ENCODE measurements at places on chromosomes 5 and 9. TPM values are rescaled to one million over a fixed set of nuclear protein-coding genes. Genes with fewer than 3 reads are reported as not detected.

Gene PIK3R1
- total RNA-seq: 73.8 TPM

Gene BARHL1
- total RNA-seq: not detected

Gene SMAD5
- 85.1 TPM for total RNA-seq

Gene BAAT
- under 0.01 TPM for total RNA-seq

Gene ACOT12
- not detected for total RNA-seq

Gene SEMA5A
- 74.7 TPM for total RNA-seq

Gene AJM1
- 1.3 TPM for total RNA-seq

Gene BRIX1
- 88.9 TPM for total RNA-seq

Gene PCDHGA6
- 4.7 TPM for total RNA-seq

Gene PCDHGC5
- total RNA-seq: 2.6 TPM

Gene TSSK1B
- 0.64 TPM for total RNA-seq

Gene FAM151B
- 8.6 TPM for total RNA-seq

Gene PKD2L2
- not detected for total RNA-seq

Gene MYOT
- not detected for total RNA-seq

Gene PHF24
- not detected for total RNA-seq

- no peak for DNase-seq
Observed at GRCh38 chr9:111136180-111136579, 97.9 kb upstream of the LPAR1 start.

DNA sequence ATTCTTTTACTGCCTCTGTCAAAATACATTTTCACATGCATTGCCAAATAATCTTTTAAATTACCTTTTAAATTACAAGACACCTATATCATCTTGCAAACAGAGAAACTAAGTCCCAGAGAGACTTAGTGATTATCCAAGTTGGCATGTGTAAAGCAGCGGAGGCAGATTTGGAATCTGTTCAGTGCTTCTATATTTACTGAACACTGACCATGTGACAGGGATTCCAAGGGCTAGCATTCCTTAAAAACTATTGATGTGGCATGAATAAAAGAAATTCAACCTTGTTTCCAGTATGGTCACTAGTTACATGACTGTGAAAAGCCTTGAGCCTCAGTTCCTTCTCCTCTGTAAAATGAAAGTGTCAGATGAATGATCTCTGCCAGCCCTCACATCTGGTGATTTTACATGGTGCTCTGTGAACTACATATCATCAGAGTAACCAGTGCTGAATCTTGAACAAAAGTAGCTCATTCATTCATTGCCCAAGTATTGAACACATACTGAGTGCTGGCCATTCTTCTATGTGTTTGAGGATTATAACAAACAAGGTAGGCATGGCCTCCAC is 71.9 kb upstream of the PPP1R2B start:
- no peak for DNase-seq

DNA sequence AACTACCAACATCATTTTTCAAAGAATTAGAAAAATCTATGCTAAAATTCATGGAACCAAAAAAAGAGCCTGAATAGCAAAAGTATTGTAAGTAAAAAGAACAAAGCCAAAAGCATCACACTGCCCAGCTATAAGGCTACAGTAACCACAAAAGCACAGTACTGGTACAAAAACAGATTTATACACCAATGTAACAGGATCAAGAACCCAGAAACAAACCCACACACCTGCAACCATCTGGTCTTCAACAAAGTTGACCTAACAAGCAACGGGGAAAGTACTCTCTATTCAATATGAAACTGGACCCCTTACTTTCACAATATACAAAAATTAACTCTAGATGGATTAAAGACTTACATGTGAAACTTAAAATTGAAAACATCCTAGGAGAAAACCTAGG is 94.2 kb upstream of the TARS1 start:
- DNase-seq: no peak

DNA sequence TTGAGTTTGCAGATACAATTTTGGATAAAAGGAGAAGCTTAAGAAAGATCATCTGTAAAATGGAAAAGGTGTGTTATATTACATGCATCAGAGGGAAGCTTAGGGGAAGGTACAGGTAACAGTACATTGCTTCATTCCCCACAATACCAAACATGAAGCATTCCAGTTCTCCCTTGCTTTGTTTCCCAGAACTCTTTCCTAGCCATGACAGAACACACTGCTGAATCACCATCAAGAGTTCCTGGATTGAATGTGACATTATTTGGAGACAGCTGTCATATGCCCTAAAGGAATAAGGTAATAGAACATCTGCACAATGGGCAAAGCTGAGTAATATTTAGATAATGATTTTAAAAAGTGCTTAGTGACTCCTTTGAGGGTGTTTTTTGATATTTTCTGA is 303.5 kb upstream of the ST8SIA4 start:
- DNase-seq: no peak

- DNase-seq: no peak
Observed at GRCh38 chr5:127839072-127839471, 135.9 kb downstream of the CCDC192 start.

- DNase-seq: peak; percentile 87
Observed at GRCh38 chr9:137685741-137686420, 67.1 kb downstream of the EHMT1 start.

- DNase-seq: no peak
Observed at GRCh38 chr5:36946101-36946500, 69.5 kb downstream of the NIPBL start.

GRCh38 chr5:103889500-103890209 is 327.1 kb upstream of the NUDT12 start:
- no peak for DNase-seq

GRCh38 chr5:160462167-160462566 is 40.5 kb downstream of the PTTG1 start:
- DNase-seq: no peak

GRCh38 chr9:81118416-81118815 is 570.9 kb downstream of the TLE1 start:
- DNase-seq: no peak

DNA sequence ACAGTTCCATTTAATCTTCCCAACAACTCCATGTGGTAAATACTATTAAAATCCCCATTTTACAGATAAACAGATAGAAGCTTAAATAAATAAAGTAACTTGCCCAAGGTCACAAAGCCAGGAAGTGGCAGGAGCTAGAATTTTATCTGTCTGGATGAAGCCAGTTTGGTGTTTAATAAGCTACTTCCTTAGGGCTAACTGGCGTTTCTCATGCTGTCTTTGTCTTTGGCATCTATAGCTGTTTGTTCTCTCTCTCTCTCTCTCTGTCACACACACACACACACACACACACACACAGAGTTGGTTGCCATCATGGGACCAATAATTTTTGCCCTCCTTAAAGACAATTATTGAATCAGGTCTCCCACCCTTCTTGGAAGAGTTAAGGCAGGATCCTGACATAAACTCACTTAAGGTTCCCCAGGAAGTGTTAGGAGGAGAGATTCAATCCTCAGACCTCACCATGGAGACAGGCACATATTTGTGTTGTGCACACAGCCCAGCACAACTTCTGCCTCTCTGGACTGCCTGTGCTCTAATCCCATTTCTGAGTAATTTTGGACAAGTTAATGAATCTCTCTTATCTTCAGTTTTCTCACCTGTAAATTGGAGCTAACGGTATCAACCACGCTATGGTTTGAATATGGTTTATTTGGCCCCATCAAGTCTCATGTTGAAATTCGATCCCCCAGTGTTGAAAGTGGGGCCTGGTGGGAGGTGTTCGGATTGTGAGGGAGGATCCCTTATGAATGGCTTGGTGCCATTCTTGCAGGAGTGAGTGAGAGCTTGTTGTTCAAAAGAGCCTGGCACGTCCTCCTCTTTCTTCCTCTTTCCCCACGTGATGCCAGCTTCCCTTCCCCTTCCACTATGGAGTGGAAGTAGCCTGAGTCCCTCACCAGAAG is 8.3 kb upstream of the ADRA1B start:
- DNase-seq: no peak

DNA sequence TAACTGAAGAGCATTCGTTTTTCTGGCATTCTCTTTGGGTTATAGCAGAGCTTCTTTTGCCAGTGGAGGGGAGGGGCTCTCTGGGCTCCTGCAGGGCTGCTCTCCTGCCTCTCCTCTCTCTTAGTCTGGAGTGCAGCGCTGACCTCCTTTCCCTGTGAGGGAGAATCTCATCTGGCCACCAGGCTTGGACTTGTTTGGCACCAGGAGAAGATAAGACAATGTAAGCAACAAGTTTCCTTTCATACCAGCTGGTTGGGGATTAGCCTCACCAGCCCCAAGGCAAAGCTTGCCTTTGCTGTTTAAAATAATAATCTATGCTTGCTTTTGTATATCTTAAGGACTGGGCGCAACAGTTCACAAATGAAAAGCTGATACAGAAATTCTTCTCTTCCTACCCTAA is 196.4 kb downstream of the TLE4 start:
- DNase-seq: peak; percentile 67

DNA sequence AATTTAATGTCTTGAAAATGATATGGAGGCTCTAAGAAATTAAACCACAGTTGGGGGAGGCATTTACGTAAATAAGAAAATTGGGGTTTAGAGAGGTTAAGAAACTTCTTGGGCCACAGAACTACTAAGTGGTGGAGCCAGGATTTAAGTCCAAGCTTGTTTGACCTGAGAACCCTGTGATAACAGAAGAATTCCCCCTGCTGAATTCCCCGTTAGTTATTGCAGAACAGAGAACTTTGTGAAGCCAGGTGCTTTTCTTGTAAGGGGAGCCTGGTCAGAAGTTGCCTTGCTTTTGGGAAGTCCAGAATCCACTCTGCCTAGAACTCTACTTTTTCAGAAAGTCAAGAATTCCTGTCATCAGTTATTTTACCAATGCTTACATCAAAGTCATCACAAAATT is 309.3 kb upstream of the SEMA6A start:
- no peak for DNase-seq

GRCh38 chr5:173472164-173472563 is 143.9 kb upstream of the STC2 start:
- DNase-seq: peak; percentile 93

DNA sequence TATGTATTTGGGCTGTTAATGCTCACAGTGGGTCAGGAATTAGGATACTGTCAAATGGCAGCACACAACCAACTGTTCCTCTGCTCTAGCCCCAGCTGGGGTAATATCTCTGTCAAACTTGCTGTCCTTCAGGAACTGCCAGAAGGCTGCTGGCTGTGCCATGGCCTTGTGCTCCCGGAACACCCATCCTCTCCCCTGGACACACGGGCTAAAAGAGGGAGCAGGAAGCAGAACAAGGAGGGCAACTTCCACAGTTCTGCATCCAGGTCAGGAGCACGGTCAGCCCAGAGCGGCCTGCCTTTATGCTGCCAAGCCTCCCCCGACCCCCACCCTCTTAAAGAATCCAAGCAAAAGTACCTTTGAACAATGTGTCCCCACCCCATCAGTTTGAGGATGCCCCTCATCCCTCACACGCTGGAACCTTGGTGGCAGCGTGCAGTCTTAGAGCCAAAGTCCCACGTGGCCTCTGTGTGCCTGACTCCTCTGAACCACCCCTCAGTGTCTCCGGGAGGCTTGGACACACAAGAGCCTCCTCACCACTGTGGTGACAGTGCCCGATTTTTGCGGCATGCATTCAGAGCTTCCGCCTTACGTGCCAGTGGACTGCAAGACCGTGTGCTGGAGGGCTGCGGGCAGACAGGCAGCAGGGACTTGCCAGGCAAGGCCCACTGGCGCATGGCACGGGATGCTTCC is 60.8 kb downstream of the PSMB7 start:
- DNase-seq: no peak

- DNase-seq: no peak
Observed at GRCh38 chr5:147904110-147904509, 2.2 kb downstream of the C5orf46 start.

- peak; percentile 44 for DNase-seq
Observed at GRCh38 chr9:38432922-38433510, 8.8 kb upstream of the IGFBPL1 start.

GRCh38 chr9:38371495-38371894 is 21.0 kb upstream of the ALDH1B1 start:
- DNase-seq: peak; percentile 25

- no peak for DNase-seq
Observed at GRCh38 chr9:32069169-32069813, 315.2 kb upstream of the ACO1 start.

GRCh38 chr9:133598978-133599377 is 10.2 kb downstream of the FAM163B start:
- no peak for DNase-seq

GRCh38 chr5:156515803-156516360 is 188.9 kb downstream of the SGCD start:
- DNase-seq: no peak

DNA sequence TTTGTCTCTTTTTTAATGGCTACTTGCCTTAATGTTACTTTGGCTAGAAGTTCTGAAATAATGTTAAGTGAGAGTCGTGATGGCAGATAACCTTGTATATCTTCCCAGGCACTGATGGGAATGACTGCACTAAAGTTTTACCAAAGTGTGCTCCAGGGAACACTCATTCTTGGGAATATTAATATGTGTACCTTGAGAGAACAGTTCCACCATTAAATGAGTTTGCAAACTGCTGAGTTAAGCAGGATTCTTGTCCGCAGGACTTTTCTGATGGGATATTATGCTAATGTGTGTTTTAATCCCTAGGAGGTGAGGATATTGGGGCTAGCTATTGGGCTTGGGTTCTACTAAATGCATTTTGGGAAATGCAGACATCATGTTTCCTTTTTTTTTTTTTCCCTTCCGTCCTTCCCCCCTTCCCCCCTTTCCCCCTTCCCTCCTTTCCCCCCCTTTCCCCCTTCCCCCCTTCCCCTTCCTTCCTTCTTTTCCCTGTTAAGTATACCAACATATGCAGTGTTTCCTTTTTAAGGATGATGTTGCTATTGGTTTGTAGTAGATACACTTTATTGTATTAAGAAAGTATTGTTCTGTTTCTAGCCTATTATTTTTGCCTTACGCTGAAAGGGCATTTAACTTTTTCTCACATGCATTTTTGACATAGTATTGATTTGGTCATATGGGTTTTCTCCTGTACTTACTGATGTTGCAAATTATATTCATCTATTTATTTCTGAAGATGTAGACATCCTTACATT is 15.5 kb downstream of the ZBTB34 start:
- no peak for DNase-seq

All from fibroblast of villous mesenchyme (primary cell).